ENCODE measurements at places on chromosomes 4 and X. TPM values are rescaled to one million over a fixed set of nuclear protein-coding genes. Genes with fewer than 3 reads are reported as not detected.

DNA sequence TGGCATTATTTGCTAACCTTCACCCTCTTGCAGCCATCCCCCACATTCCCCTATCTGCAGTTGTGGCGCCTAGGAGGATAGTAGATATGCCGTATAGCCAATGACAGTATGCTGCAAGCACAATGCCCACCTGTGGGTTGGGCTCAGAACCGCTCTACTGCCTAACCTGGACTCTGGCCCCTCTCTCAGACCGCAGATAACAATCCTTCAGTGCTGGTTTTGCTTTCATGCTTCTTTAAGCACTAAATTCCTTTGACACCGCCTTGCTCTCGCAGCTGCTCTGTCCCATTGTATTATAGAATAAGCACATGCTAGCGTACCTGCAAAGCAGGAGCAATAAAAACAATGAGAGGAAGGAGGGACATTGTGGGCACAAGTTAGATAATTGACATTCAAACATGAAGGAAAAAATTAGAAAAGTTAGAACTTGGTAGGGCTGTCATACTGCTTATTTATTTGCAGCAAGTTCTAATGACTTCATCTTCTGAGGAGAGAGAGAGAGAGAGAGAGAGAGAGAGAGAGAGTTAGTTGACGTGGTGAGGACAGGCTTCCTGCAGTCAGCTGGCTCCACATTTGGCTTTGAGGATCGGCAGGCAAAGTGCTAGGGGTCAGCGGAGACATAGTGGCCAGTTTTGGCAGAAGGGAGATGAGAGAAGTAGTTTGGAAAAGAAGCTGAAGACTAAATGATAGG, 55.8 kb downstream of the WWC2 start:
- DNase-seq, result no peak

DNA sequence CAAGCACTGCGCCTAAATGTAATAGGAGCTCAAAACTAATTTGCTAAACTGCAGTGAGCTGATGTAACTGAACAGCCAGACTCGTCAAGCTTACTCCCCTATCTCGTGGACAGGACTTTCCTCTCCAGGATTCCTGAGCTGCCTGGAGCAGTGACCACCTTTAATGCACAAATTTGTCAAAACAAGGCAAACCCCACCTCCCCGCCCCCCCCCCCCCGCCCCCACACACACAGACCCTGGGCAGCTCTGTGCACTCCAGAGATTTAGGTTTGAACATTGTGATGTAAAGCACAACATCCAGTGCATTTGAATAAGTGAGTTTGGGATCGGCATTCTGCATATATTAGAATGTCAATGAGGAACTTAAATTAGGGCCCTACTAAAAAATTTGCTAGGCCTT, 77.7 kb upstream of the DHX15 start:
- no peak for DNase-seq

GRCh38 chr4:132767901-132768300, 381.2 kb upstream of the PCDH10 start:
- DNase-seq, result no peak

DNA sequence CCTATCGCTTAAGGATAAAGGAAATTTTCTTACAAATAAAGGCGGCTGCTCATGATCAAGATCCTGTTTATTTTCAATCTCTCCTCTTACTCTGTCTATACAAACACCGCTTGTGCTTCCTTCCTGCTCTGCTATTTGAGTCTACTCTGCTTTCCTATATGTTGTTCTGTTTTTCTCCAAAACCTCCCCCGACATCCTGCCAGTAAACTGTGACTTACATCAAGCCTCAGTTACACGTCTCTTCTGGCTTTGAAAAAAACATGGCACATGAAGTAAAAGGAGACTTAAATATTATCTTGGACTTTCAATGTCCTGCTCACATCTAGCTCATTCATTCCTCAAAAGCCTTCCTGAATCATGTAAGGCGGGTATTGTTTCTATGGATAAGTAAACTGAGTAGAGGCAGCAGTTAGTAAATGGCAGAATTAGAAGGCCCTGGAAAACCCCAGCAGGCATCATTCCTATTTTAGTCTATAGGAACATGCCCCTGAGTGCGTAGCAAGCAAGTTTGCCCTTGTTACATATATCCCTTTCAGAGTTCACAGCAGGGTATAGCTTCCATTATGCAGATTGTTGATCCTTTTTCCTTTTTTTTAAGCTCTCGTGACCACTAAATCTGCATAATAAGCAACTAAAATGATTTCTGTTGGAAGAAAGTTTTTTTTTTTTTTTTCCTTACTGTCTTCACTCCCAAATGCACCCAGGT, 280.1 kb downstream of the RAPGEF2 start:
- DNase-seq, result no peak

DNA sequence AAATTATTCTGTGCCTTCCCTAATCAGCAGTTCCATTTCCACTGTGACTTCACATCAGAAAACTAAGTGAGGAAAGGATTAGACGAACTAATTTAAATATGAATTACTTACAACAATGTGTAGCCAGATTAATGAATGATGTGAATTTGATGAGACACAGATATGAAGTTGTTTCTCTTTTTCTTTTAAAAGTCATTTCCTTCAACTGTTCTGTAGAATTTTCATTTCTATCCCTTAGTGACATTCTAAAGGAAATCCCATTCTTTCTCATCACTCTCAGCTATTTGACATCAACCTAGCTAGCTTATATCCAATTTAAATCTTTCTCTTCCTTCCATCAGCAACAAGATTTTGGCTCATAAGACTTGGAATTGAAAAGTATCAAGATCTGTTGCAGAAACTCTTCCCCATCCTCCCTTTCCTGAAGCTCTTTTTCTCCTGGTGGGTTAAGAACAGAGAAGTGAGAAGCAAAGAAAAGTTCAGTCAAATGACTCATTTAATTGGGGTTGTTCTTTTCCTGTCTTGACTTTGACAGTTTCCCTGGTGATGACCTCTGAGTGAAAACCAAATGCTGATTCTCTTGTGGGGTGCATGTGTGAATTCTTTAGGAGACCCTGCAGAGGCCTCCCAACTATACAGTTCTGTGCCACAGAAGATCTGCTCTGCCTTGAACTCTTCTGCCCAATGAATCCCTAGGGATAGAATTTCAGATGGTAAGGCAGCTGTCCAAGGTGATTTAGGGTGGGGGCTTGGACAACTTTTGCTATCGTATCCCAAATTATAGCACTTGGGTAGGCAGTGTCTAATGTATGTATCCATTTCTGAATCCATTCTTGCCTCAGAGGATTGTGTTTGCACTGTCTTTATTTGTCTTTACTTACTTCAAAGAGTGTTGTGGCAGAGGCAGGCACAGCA, 232.5 kb upstream of the GPRIN3 start:
- DNase-seq, result no peak

DNA sequence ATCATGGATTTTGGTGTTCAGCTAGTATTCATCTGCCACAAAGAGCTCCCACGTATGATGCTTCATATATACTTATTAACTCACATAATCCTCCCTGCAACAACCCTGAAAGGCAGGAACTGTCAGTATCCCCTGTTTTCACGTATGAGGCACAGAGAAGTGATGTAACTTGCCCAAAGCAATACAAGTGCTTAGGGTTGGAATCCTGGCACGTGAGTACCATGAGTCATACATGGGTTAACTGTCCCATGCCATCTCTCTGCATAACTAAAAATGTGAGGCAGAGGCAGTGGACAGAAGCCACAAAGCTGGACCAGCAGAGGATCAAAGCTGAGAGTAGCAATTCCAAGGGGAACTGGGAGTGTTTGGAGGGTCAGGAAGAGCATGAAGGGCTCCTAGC, 35.7 kb upstream of the EGFL6 start:
- DNase-seq, result peak; percentile 8

GRCh38 chrX:369563-370101, 17.1 kb downstream of the PPP2R3B start:
- no peak for DNase-seq

DNA sequence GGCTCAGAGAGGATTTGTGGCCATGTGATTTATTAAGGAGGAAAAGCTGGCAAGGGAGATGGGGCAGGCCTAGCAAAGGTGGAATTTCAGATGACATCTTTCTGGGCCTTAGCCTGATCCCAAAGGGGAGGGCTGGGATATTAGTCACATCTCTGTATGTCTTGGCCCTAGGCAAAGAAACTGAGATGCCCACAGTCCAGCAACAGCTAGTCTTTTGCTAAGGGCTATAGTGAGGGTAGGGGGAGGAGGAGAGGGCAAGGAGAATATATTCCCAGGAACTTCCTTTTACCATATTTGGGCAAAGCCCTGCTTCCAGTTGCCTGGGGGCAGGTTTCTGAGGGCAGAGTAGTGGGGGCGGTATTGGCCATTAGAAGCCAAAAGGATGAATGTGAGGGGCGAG, 209.8 kb upstream of the NR3C2 start:
- no peak for DNase-seq

DNA sequence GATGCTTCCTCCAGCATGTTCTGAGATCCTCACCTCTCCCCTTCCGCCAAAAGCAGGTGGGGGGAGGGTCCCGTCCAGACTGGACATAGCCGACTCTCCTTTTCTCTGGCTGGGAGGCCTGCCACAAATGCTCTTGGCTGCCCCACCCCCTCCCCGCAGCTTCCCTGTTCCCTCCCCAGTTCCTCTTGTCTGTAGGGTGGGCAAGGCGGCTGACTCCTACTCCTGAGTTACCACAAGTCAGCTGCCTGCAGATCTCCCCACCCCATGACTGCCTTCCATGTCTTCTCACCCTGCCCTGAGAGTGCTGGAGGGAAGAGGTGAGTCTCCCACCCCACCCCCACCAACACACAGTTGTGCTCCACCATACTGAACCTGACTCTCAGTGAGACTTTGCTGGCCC, 2.9 kb downstream of the ATP6AP1 start:
- no peak for DNase-seq

DNA sequence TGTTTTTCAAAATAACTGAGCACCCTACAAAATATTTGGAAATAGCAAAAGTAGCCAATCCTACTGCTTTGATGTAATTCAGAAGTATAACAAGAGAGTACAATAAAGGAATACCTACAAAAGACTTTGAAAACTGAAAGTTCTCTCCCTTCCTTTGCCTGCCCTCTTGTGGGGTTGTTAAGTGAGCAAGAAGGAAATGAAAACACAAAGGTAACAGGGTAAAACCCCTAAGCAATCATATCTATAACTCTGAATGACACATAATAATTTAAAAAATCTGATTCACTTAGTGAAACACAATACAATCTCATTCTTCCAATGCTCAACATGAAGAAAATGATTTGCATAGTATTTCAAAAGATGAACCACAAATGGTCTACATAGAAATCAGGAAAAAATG, 98.2 kb downstream of the FRYL start:
- peak; percentile 12 for DNase-seq

GRCh38 chr4:22071749-22072148, 123.2 kb upstream of the KCNIP4 start:
- peak; percentile 5 for DNase-seq

- DNase-seq, result peak; percentile 99
Measured at GRCh38 chr4:119735165-119735651, 106.6 kb upstream of the PDE5A start.

DNA sequence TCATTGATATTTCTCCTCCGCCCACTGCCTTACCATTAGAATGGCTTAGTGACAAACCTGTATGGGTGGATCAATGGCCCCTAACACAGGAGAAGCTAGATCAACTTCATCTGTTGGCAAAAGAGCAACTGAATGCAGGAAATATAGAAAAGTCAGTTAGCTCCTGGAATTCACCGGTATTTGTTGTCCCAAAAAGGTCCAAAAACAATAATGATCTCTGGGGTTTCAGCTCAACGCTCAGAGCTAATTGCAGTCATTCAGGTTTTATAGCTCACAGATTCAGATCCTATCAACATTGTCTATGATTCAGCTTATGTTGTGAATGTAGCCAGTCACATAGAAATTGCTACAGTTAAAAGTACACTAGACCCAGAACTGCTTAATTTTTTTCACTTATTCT, 124.0 kb upstream of the ZCCHC13 start:
- DNase-seq, result no peak

DNA sequence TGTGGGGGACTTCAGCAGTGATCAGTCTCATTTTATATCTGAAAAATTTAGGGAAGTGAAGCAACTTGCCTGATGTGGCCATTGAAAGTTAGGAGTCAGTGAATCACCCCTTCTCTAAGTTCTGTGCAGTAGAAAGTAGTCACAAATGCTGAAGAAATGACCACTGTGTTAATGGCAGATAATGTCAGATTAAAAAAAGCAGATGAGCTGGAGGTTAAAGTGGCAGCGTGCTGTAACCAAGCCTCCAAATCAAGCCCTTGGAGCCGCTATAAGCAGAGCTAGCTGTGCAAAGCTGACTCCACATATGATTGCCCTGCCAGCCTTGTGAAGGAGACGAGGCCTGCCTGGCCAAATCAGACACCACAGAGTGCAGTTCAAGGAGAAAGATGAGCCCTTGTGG, 39.2 kb upstream of the PDE5A start:
- no peak for DNase-seq

- no peak for DNase-seq
Measured at GRCh38 chr4:122602277-122603142, 18.4 kb downstream of the IL21 start.

GRCh38 chr4:161002386-161002785, 1161.4 kb downstream of the FSTL5 start:
- no peak for DNase-seq

DNA sequence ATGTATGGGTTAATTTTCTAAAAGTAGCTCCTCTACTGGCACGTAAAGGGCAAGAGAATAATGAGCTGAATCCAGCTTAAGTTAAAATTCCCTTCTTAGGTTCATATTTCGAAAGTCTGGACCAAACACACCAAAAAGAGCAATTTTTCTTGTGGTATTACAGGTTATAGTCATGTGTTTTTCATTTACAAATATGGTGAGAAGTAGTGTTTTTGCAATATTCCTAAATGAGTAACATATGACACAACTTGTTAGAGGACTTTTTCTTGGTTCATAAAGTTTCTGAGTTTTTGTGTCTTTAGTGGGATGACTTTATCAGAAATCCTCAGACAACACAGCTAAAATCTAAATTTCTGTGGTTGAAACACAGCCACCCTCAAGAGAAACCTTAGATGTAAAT, 172.1 kb downstream of the AFF2 start:
- no peak for DNase-seq

DNA sequence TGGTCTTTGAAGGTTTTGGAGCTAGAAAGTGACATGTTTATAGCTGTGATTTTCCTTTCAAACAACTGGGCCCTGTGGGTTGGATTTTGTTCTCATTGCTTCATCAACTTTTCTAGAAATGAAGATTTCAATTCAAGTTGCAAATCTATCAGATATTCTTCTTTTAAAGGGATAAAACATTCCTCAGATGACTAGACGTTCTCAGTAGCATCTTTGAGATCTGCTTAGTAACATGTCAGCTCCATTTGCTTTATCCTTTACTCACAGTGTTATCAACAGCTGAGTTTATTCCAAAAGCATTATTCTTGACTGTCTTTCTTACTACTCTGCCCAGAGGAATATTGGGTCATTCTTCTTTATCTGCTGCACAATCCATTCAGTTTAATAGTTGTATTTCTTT, 108.2 kb upstream of the GIMD1 start:
- DNase-seq, result no peak

Gene GPR34
- total RNA-seq, result not detected

Gene NOCT
- 73.5 TPM for total RNA-seq

Gene LRCH2
- total RNA-seq, result 5.8 TPM

Gene TASL
- not detected for total RNA-seq

Gene NWD2
- total RNA-seq, result not detected

Gene FGB
- total RNA-seq, result 2.8 TPM

Gene TMEM165
- 128 TPM for total RNA-seq

Gene SMARCA5
- 69.0 TPM for total RNA-seq

Gene KCNIP4
- 0.26 TPM for total RNA-seq
